ENCODE measurements at places on chromosomes 1 and 21.

GRCh38 chr1:245684166-245684565, 529.4 kb downstream of the KIF26B start:
- DNase-seq = no peak

DNA sequence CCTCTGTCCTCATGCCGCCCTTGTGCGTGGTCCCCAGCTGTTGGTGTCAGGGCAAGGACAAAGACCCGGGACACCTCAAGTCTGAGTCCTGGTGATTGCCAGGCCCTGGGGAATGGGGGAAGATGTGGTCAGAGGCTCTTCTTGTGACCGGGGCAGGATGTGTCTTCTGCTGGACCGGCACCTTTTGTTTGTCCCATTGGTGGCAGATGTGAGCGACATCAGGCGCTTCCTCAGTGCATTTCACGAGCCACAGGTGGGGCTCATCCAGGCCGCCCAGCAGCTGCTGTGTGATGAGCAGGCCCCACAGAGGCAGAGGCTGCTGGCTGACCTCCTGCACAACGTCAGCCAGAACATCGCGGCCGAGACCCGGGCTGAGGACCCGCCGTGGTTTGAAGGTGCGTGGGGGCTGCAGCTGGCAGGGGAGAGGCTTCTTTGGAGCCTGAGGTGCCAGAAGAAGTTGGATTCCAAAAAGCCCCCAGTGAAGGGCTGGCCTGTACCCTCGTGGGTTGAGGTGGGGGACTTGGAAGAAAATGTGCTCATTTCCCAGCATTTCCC, 8.4 kb downstream of the DFFB start:
- no peak for DNase-seq

DNA sequence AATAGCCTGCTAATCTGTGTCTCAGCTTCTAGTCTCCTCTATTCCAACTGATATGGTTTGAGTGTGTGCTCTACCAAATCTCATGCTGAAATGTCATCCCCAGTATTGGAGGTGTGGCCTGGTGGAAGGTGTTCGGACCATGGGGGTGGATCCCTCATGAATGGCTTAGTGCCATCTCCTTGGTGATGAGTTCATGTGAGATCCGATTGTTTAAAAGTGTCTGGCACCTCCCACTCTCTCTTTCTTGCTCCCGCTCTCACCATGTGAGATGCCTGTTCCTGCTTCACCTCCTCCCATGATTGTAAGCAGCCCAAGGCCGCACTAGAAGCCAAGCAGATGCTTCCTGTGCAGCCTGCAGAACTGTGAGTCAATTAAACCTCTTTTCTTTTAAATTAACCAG, 73.5 kb upstream of the CAMK1G start:
- no peak for DNase-seq

- no peak for DNase-seq
These were observed 89.7 kb upstream of the RGS1 start for GRCh38 chr1:192485692-192486436.

GRCh38 chr1:162872981-162873380, 12.0 kb upstream of the CCDC190 start:
- DNase-seq = no peak

- no peak for DNase-seq
These were observed 9.9 kb downstream of the WNT9A start for GRCh38 chr1:227937838-227938145.

GRCh38 chr1:1132956-1133750, 17.3 kb upstream of the C1orf159 start:
- DNase-seq = no peak

DNA sequence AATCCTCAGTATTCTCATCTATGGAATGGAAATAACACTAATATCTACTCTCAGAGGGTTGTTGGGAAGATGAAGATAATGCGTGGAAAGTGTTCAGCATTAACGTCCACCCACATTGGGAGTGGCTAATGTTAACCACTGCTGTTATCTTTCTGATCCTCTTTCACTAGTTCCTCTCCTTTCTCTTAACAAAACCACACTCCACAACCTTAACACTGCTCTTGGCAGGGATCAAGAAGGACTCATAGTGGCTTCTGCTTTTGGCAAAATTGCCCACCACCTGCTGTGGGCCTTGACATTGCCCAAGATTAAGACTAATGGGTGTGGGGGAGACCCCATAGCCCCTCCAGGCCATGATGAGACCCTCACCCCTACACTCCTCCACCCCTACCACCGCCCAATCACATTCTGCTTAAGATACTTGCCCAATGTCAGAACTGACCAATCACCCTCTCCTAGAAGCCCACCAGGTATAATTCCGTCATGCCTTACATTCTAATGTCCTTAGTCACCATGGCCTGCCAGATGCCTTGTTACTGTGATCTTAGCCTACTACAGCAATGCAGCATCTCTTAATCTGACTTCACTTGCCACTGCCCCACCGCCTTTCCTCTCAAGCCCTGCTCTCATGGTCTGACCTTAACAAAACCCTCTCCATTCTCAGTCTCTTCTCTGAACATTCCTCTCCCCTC, 27.1 kb downstream of the DHCR24 start:
- no peak for DNase-seq

DNA sequence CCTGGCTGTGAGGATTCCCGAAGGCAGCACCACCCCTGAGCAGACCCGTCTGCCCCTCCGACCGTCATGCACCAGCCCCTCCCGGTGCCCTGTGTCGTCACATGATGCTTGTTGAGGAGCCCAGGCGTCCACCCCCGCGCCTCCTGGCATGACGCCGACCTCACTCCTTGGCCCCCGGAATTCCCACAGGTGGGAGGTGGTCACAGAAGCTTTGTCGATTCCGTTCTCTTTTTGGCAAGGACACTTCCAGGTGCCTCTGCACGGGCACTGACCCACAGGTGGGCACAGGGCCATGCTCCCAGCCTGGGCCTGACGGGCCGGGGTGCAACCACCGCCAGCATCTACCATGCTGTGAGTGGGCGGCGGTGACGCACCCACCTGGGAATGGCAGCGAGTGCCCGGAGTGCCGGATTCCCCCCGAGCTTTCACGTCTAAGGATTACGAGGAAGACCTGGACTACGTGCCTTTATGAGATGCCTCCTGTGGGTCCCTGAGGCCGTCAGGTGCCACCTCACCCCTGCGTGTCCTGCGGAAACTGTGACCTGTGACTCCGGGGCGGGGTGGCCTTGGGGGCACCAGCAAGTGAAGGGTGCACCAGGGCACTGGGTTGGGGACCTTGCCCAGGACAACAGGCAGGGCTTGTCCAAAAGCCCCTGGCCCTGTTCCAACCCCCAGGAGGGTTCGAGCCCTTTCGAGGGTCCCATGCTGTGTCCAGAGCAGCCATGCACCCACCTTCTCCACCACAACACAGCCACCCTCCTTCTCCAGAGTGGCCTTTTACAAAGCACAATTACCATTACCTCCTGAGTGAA, 31.4 kb upstream of the COL6A1 start:
- no peak for DNase-seq

DNA sequence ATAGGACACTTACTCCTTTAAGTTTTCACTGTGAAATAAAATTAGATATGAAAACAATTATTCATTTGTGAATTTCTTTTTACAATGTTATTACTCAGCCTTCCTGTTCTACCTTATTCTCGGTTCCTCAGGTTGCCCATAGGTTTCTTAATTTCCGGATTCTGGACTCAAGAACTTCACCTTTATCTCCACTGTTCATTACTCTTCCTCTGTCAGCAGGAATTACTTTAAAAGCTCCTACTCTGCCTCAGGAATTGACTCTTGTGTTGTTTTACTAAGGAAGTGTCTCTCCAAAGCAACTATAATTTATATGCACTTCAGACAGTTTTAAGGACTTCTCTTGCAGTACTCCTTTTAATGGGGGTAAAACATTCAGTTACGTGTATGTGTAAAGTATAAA, 123.8 kb downstream of the OSBPL9 start:
- DNase-seq = no peak

DNA sequence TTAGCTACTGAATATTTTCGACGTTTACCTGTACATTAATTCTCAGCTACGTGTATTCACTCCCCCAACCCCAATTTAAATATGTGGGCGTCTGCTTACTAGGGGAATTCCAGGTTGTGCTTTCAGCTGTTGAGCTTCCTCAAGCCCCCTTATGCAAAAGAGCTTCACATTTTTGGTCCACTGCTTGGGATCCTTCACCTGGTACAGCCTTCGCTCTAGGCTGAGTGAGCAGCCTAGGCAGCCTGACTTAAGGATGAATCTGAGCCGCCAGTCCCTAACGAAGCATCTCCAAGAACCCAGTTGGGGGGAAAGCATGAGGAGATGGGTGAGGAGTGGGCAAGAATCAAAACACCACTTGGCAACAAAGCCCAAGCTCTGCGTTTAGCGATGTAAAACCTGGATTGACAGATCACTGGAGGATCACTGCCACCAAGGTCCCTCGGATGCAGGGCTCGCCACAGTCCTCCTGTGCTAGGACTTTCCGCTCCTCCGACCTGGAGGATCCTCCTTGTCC, 674 bp downstream of the BCL10 start:
- no peak for DNase-seq

GRCh38 chr1:150976401-150976821, 1.8 kb upstream of the CERS2 start:
- no peak for DNase-seq

Measured in T47D (cell line).